ENCODE measurements at places on chromosomes 5 and 9. TPM values are rescaled to one million over a fixed set of nuclear protein-coding genes. Genes with fewer than 3 reads are reported as not detected.

DNA sequence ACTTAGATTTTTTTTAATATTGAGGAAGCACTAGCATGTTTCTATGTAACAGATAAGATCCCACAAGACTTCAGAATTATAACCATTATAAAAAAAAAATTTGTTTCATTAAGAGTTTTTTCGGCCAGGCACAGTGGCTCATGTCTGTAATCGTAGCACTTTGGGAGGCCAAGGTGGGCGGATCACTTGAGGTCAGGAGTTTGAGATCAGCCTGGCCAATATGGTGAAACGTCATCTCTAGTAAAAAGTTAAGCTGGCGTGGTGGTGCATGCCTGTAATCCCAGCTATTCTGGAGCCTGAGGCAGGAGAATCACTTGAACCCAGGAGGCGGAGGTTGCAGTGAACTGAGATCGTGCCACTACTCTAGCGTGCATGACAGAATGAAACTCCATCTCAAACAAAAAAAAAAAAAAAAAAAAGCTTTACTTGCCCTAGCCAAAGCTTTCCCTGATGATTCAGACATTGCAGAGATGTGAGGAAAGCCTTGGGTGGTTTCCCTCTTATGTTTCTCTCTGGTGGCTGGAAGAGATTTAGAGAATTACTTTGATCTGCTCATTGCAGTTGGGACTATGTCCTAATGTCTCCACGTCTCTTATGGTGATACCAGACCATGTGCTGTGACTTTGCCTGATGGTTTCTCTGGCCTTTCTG, 65.4 kb downstream of the EGFLAM start:
- H3K4me3 ChIP-seq = no peak overlapping the region
- no peaks in the 10 kb centered on the region for H3K4me1 ChIP-seq
- no peak overlapping the region for H3K27ac ChIP-seq

DNA sequence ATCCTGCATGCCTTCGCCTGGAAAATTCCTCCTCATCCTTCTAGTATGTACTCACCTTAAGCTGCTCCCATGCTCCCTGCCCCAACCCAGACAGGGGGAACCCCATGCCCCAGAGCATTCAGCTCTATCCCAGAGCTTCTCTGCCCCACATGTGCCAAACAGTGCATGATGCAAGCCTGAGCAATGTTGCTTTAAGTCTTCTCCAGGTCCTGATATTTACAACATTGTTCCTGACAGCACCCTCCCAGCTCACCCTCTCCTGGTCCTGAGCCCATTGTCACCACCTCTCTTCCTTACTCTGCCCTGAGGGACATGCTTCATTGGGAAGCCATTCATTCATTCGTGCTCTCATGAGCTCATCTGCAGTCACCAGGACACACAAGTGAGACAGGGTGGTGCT, 23.4 kb upstream of the BARX1 start:
- no peaks in the 10 kb centered on the region for H3K27me3 ChIP-seq
- no peaks in the 10 kb centered on the region for H3K4me1 ChIP-seq
- no peak for DNase-seq

GRCh38 chr9:6757132-6757455, 679 bp upstream of the KDM4C start:
- no peaks in the 10 kb centered on the region for H3K36me3 ChIP-seq
- H3K4me3 ChIP-seq = peak overlapping the region; percentile 92
- DNase-seq = peak; percentile 69
- H3K27me3 ChIP-seq = no peaks in the 10 kb centered on the region

DNA sequence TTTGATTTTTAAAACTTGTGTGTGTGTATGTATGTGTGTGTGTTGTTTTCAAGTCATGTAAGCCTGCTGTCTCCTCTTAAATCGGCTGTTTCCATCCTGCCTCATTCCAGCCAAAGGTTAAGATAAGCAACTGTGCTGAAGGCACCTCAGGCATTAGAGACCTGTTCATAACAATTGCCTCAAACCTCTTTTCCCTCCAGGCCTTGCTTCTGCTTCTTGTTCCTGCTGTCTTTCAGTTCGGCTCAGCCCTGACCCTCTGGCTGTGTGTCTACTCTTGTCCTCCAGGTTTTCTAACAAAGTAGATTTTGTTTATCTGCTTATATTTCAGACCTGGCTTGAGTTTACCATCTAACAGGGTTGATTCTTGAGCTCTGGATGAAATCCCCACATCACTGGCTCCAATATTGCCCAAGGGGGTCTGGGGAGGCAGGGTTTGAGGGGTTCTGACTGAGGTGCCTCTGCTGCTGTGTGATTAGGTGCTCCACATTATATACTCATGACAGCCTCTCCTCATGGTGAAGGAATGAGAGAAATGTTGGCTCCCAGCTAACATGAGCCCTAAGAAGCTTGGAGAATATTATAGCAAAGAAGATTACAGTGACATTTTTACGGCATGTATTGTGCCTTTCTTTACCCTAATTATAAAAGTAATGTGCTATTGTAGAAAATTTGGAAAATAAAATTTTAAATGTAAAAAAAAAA, 229.7 kb upstream of the PIK3R1 start:
- H3K27me3 ChIP-seq = no peaks in the 10 kb centered on the region
- H3K4me1 ChIP-seq = no peaks in the 10 kb centered on the region
- H3K36me3 ChIP-seq = no peaks in the 10 kb centered on the region

- H3K27ac ChIP-seq = no peak overlapping the region
- no peak overlapping the region for H3K4me3 ChIP-seq
- H3K4me1 ChIP-seq = no peaks in the 10 kb centered on the region
- no peaks in the 10 kb centered on the region for H3K27me3 ChIP-seq
- H3K36me3 ChIP-seq = no peaks in the 10 kb centered on the region
Measured at GRCh38 chr5:38250763-38251448, 7.5 kb upstream of the EGFLAM start.

Gene GRIA1
- not detected for total RNA-seq

Gene PRSS3
- 0.23 TPM for total RNA-seq

Gene TMEM252
- total RNA-seq = not detected
